ENCODE measurements at places on chromosomes 3 and 15. TPM values are rescaled to one million over a fixed set of nuclear protein-coding genes. Genes with fewer than 3 reads are reported as not detected.

- H3K36me3 ChIP-seq, result peaks cover 20% of the 10 kb centered on the region
- peaks cover 31% of the 10 kb centered on the region for H3K4me1 ChIP-seq
- peak overlapping the region; percentile 16 for H3K27ac ChIP-seq
These were observed 1.4 kb downstream of the FAM227B start for GRCh38 chr15:49619226-49619625.

DNA sequence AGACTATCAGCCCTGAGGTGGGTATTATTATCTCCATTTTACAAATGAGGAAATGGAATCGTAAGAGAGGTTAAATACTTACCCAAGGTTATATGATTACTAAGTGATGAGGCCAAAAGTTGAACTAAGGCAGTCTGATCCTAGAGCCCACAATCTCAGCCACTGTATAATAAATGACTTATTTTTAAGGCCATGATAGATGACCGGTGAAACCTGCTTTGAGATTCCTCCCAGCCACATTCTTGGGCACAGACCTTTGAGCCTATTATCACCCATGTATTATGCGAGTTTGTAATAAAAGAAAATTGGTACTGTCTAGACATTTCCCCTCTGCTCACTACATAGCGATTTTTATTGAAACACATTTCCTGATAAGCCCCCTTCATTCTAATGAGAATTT, 37.4 kb downstream of the POLQ start:
- no peak overlapping the region for H3K27ac ChIP-seq
- no peaks in the 10 kb centered on the region for H3K27me3 ChIP-seq
- no peak overlapping the region for H3K4me3 ChIP-seq
- no peak for DNase-seq

DNA sequence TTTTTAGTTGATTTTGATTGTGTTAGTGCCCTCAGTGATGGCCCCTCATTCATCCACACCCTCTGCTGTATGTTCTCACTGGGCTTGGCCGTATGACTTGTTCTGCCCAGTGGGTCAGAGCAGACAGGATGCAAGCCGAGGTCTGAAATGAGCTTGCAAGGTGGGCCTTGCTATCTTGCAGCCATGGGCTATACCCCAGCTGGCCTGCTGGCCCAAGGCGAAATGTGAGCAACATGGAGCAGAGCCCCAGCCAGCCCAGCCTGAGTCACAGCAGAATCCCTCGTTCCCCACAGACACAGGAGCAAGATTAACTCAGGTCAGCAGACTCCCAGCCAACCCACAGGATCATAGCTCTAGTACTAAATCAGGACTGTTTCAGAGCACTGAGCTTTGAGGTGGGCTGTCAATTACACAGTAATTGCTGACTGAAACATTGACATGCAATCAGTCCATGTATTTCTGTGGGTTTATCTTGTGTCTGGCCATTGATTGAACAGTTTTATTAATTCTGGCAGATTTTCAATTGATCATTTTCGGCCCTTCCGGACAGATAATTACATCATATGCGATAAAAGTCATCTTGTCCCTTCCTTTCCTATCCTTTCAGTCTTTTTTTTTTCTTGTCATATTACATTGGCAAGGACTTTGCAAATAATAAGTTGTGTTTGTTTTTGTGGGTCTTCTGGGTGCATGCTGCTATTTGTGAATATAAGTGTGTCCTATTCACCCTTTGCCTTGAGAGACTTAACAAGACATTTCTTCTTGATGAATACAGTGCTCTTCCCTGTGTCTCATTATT, 27.1 kb downstream of the KLF15 start:
- H3K4me3 ChIP-seq, result no peak overlapping the region
- H3K27ac ChIP-seq, result no peak overlapping the region
- peaks cover 15% of the 10 kb centered on the region for H3K36me3 ChIP-seq
- H3K27me3 ChIP-seq, result no peaks in the 10 kb centered on the region
- H3K4me1 ChIP-seq, result no peaks in the 10 kb centered on the region

- no peak overlapping the region for H3K4me3 ChIP-seq
- no peak overlapping the region for H3K27ac ChIP-seq
- H3K36me3 ChIP-seq, result peaks cover 4% of the 10 kb centered on the region
These were observed 153.9 kb downstream of the PCCB start for GRCh38 chr3:136404056-136404455.

DNA sequence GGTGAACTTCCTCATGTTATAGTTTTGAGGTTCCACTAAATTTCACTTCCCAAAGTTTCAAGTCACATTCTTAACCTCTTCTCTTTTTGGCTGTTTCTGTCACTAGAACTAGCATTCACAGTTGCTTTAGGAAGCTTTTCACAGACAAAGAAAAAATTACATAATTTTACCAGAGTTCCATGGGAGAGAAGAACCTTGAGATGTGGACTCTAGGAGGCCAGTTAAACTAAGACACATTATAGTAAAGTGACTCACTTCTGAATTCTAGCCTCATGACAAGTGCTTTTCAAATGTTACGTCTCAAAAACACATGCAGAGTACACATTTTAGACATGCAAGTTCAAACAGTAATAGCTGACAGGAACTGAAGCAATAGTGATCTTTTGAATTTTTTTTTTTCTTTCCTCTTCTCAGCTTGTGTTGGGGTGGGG, 39.9 kb upstream of the LRTM1 start:
- H3K27me3 ChIP-seq, result peaks cover 17% of the 10 kb centered on the region
- no peak overlapping the region for H3K27ac ChIP-seq
- H3K4me1 ChIP-seq, result peaks cover 37% of the 10 kb centered on the region
- H3K36me3 ChIP-seq, result no peaks in the 10 kb centered on the region
- no peak overlapping the region for H3K4me3 ChIP-seq

The SHF gene
- total RNA-seq, result 61.7 TPM

- peaks cover 32% of the 10 kb centered on the region for H3K36me3 ChIP-seq
- no peak overlapping the region for H3K4me3 ChIP-seq
- H3K27me3 ChIP-seq, result no peaks in the 10 kb centered on the region
- DNase-seq, result no peak
These were observed 16.9 kb downstream of the AMOTL2 start for GRCh38 chr3:134357261-134357913.

The PCOLCE2 gene
- total RNA-seq, result 2.2 TPM

DNA sequence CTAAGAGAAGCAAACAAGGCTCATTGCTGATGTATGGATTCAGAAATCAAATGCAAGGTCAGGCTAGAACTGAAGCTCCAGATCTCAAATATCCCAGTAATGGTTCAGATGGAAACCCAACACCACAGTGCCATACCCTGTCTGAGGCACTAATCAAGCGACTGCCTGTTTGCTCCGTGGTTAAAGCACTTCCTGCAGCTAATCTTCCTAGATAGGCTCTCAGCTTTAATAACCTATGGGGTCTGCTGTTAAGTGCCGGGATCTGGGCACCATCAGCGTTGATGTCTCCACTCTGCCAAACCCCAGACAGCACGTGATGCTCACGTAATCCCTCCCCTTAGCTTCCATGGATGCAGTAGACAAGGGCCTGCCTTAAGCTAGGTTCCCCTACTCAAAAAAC, 262.6 kb downstream of the MECOM start:
- H3K27me3 ChIP-seq, result no peaks in the 10 kb centered on the region
- DNase-seq, result no peak
- peaks cover 10% of the 10 kb centered on the region for H3K36me3 ChIP-seq
- H3K4me1 ChIP-seq, result peaks cover 46% of the 10 kb centered on the region

GRCh38 chr3:39388741-39389248, 5.6 kb downstream of the SLC25A38 start:
- peaks cover 20% of the 10 kb centered on the region for H3K36me3 ChIP-seq
- peaks cover 28% of the 10 kb centered on the region for H3K4me1 ChIP-seq
- DNase-seq, result no peak
- H3K4me3 ChIP-seq, result no peak overlapping the region

DNA sequence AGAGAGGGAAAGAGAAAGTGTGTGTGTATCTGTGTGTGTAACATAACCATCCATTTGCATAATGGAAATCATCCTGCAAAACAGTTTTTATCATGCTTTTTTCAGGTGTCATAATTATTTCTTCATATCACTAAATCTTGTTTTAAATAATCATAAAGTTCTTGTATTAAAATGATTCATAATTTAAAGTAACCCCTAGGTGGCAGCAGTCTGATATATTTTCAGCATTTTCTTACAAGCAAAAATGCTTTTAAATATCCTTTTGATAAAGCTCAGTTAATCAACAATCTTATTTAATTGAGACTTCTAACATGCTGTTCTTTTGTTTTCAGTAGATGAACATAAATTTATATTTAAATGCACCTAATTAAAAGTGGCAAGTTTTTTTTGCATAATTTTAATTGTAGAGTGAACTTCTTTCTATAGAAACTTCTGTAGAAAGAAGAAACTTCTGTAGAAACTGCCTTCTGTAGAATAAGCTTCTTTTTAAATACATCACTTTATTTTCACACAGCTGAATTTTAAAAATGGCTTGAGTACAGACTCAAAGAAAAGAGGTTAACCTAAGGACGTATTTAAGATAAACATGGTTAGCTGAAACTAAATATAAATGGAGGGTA, 72.5 kb downstream of the OPA1 start:
- DNase-seq, result no peak
- H3K36me3 ChIP-seq, result peaks cover 17% of the 10 kb centered on the region
- no peaks in the 10 kb centered on the region for H3K27me3 ChIP-seq
- H3K4me3 ChIP-seq, result no peak overlapping the region
- no peaks in the 10 kb centered on the region for H3K4me1 ChIP-seq

The PLA2G4F gene
- total RNA-seq, result 0.60 TPM

The NGLY1 gene
- total RNA-seq, result 44.5 TPM

GRCh38 chr3:99699841-99700240, 61.4 kb downstream of the COL8A1 start:
- no peak for DNase-seq
- no peaks in the 10 kb centered on the region for H3K36me3 ChIP-seq
- peaks cover 3% of the 10 kb centered on the region for H3K4me1 ChIP-seq
- no peaks in the 10 kb centered on the region for H3K27me3 ChIP-seq
- H3K4me3 ChIP-seq, result no peak overlapping the region

Measured in progenitor cell of endocrine pancreas (in vitro differentiated cells).